Activated T-cell treated with anti-CD3 and anti-CD28 coated beads for 4 hours (primary cell): ENCODE measurements at places on chromosomes 2 and 18.

- no peak for DNase-seq
These were observed 132.6 kb downstream of the MAP2 start for GRCh38 chr2:209556354-209556961.

DNA sequence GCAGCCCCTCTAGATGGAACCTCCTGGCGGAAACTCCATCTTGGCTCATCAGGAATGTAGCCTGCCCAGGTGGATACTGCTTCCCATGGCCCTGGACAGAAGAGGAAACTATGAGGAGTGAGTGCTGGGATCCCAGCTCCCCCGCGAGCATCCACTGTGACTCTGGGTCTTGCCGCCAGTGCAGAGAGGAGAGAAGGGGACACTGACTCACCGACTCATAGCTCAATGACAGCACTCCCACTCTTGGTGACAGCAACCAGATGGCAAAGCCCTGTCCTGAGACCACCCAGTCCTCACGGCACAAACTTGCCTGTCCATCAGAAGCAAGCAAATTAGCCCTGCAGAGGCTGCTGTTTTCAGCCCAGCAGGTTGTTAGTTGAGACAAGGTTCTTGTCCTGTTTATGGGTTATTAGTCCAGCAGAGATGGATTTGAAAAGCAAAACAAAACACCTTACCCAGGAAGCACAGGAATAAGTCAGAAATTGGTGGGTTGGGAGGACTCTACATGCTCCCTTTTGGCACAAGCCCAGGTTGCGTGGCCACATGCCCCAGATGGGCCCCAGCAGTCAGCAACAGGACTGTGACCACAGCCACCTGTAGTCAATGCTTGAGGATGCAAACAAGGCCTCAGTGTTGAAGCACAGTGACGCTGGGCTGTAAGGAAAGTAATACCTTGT is 111.5 kb upstream of the GLI2 start:
- DNase-seq, result no peak

GRCh38 chr2:65017335-65017734 is 28.1 kb downstream of the SLC1A4 start:
- no peak for DNase-seq

DNA sequence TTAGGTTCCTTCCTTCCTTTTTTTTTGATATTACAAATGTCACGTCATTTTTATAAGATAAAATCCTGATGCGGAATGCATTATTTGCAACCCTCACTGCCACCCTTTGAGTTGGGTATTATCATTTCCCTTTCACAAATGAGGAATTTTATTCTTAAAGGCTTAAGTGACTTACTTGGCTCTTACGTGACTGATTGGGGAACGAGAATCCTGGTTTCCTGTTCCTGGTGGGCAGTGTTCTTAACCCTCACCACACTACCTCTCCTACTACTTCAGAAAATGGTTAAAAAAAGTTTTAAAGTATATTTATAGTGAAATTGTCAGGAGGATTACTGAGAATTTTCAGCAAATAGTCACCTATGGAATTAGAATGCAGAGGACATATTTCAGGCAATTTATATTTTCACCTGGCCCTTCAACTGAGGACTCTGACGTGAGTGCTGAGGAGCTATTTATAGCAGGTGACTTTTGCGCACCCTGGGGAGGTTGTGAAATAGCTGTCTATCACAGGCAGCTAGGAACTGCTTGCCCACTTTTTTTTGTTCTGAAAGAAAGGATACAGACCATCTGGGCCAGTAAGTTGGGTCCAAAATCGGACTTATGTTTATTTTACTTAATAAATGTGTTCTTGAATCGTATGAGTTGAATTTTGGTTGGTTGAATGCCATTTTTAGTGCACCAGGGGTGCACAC is 18.7 kb upstream of the RASGRP3 start:
- no peak for DNase-seq

DNA sequence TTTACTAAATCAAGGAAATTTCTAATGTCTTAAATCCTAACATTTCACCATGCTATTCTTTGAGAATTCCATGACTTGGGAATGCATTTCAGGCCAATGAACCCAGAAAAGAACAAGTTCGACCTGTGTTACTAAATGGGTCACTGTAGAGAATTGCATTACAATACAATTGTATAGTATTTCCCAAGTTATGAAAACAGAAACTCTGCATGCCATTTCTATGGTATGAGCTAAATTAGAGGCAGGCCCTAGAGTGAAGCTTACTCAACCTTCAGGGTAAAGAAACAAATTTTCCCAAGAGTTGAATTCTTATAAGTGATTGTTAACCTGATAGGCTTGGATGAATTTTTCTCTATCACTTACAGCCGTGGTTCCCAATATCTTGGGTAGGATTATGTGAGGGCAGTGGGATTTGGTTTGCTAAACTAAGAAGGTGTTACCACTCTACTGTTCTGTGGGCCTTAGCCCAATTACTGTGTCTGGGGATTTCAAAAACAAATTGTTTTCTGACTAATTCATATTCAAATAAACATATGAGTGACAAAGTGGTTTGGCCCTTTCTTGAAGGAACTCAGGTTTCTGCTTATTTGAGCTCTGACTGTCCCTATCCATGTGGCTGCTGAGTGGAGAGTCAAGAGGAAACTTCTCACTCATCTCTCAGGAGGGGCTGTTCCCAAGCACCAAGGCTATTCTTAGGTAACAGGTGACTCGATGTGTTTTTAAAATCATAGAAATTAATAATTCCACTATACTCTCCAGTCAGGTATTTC is 11.2 kb upstream of the SERPINB7 start:
- DNase-seq, result no peak

DNA sequence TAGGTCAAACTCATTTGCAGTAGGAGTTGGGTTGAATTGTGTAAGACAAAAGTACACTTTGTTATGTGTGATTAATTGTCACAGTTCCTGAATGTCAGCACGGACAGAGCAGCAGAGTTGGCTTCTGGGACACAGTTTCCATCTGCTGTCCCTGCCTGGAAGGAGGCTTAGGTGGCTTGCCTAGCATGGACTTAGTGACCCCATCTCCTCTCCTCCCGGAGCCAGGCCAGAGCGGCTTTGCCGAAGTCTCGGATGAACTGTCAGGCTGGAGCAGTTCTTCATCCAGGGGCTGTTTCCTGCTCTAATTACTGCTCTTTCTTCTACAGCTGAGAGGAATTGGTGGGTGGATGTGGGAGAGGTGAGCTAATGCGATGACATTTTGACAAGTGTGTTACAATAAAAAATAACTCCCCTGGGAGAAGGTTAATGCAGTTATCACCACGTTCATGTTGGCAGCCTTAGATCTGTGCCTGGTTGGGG is 102.0 kb downstream of the SH3RF3 start:
- DNase-seq, result no peak

- DNase-seq, result no peak
These were observed 25.7 kb upstream of the RNU4ATAC start for GRCh38 chr2:121505005-121505404.

- no peak for DNase-seq
These were observed 34.0 kb upstream of the OTOS start for GRCh38 chr2:240174496-240174895.

DNA sequence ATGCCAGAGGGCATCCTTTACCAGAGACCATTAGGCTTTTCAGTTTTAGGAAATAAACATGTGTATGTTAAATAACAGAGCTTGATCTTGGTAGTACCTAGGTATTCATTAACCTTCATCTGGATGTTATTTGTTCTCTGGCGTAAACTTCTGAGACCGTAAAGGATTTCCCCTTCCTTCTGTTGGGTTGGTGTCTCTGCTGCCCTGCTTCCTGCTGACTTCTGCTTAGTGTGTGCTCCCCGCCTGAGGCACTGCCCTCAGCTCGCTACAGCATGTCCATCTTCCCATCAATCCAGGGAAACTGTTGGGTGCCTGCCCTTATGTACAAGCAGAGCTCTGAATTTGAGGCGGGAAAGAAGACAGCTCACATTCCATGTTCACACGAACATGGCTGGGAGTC is 177.9 kb downstream of the TPGS2 start:
- DNase-seq, result no peak

DNA sequence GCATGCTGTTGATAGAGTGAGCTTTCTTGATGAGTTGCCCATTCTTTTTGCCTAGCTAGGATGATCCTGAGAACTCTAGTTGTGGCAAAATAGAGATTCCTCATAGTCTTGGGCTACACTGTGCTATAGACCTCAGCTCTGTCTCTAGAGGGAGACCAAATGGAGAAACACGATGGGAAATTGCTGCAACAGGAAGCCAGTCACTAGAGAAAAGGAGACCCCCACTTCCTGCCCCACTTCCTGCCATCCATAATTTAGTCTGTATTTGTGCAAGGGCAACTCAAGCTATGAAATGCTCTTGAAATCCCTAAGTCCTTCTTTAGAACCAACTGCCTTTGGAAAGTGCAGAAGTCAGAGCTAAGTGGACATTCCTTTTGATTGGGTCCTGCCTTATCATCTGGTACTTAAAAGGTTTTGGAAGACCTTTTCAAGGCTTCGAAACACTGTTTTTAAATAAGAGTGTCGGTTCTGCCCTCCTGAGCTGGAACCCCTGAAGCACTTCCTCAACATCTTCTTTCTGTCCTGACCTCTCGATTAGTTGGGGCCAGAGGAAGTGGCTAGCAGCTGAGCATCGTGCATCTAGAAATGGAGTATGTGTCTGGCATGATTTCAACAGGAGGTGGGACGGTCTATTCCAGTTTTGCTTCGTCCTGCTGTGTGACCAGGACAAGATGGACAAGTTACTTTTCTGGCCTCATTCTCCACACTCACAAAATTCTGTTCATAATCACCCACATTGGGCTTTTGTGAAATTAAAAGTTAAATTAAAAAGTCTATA is 8.6 kb upstream of the KCNE4 start:
- no peak for DNase-seq

DNA sequence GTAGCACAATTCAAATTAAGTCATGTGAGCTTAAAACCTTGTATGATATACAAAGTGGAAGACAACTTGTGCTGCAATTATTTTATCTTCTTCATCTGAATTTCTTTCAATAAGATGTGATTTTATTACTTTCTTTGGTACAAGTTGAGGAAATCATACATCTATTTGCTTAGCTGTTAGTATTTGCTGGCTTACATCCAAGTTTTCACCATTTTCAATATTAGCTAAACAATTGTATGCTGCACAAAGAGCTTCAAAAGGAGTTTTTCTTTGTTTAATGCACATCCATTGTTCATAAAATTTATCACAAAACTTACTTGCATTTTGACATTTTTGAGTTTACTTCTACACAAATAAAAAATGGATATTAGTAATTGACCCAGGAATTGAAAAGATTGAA is 40.9 kb downstream of the SCN9A start:
- DNase-seq, result no peak

GRCh38 chr2:5467178-5467905 is 224.8 kb upstream of the SOX11 start:
- no peak for DNase-seq

DNA sequence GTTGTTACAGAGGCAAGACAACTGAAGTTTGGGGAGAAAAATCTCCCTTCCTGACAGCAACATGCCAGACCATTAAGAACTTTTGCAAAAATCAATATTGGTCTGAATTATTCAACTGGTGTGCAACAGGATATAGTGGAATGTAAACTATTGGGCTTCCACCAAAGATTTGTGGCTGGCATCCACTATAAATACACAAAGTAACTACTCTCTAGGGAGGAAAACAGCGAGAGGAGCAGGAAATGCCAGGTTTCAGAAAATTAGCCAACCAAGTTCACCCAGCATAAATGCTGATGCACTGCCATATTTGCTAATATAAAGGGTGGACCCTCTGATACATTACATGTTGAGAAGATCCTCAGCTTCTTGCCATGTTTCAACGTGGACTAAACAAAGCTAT is 267.6 kb upstream of the LYPD1 start:
- no peak for DNase-seq

DNA sequence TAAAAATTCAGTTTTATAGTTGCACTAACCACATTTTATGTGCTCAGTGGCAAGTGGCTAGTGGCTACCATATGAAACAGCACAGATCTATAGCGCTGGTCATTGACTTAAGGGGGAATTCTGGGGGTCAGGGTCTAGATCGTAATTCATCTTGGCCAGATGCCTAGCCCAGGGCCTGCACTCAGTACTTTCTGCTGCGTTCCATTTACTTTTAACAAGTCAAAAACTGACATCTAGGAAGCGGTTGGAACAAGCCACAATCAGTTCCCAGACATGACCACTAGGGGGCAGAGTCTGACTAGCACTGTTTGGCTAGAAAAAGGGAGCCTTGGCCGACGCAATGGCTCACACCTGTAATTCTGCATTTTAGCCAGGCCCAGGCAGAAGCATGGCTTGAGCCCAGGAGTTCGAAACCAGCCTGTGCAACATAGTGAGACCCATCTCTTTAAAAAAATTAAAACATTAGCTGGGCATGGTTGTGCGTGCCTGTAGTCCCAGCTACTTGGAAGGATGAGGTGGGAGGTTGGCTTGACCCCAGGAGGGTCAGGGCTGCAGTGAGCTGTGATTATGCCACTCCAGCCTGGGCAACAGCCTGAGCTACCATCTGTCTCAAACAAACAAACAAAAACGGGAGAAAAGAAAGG is 9.0 kb upstream of the TMBIM1 start:
- peak; percentile 85 for DNase-seq

DNA sequence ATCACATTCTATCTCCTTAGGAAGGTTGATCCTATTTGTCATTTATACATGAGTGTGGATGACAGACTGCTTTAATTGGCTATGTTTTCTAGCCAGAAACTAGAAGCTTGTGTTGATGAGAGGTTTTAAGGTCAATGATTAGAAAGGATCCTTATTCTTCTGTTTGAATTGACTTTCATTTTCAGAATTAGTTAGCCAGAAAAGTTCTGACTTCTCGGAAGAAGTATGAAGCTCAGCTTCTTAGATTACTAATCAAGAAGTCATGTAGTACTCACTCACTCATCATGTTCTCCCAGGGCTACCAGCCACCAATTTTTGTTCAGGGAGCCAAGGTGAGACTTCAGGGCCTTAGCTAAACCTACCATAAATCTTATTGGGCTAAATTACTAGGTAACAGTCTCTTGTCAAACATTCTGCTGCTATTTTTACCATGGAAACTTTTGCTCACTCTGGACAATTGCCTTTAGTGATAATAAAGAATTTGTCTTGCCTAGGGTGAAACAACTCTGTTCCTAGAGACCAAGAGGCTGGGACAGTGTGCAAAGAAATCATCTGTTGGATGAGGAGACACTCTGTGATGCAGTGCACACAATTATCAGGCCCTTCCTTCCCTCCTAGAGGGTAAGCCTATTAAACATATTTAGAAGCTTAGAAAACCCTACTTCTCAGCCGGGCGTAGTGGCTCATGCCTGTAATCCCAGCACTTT is 111.6 kb upstream of the DNMT3A start:
- no peak for DNase-seq

GRCh38 chr2:121519153-121519552 is 11.5 kb upstream of the RNU4ATAC start:
- DNase-seq, result no peak

DNA sequence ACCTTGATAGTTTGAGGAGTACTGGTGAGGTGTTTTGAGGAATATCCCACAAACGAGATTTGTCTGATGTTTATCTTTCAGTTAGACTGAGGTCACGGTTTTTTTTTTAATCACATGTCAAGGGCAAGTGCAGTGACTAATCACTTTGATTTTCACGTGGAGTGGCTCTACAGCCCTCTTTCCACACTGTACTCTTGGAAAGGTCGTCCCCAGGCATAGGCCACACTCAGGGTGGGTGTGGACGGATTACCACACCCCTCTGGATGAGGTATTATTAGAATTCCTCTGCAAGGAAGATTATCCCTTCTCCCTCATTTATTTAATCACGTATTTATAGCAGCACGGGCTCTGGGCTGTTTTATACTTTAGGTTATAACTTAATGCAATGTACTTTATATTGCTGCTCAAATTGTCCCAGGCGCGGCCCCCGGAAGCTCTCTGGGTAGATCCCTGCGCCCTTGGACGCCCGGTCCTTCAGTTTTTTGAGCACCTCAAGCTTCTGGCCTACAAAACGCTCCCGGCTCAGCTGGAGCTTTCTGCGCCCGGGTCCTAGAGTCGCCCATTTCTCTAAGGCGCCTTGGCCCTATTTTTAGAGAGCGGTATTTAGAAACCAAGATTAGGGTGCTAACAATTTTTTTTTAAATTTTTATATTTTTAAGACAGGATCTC is 515 bp upstream of the PLEKHB2 start:
- peak; percentile 37 for DNase-seq
